Central memory CD4-positive, alpha-beta T cell (primary cell): ENCODE measurements at places on chromosomes 4 and X.

GRCh38 chrX:112835019-112835418 lies 5.6 kb downstream of the AMOT start:
- no peak for DNase-seq

DNA sequence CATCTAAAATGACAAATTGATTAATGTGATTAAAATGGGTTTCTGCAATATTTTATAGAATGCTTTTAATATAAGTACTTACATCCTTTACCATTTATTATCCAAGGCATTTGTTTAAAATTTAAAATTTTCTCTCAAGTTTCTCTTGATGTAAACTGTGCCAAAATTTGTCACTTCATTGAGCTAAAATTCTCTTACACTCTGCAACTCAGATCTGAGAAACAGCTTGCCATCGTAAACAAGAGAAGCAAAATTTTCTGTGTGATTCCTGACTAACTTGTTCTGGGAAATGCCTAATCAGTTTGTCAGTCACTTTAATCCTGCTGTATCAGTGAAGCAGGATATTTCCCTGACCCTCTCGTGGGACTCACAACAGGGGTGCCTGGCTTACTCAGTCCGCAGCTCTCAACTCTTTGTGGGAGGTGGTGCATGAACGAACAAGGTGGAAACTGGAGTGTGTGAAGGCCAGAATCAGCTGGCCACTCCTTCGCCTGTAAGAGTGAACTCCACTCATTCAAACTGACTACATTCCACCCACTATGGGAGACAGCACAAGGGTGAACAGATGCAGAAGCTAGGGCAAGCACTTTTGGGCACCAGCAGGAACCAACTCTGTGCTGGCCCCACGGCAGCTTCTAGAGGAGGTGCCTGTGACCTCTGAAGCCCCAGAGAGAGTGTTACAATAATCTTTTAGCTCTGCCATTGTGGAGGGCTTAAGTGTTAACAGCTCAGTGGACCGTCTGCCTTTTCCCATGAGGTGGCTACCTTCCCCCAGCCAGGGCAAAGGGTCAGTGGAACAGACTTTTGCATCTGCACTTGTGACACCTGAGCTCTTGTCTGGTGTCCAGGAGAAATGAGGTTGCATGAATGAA lies 349.4 kb downstream of the FAT4 start:
- DNase-seq, result no peak

GRCh38 chr4:88107406-88108107 lies 50.9 kb downstream of the ABCG2 start:
- DNase-seq, result no peak

DNA sequence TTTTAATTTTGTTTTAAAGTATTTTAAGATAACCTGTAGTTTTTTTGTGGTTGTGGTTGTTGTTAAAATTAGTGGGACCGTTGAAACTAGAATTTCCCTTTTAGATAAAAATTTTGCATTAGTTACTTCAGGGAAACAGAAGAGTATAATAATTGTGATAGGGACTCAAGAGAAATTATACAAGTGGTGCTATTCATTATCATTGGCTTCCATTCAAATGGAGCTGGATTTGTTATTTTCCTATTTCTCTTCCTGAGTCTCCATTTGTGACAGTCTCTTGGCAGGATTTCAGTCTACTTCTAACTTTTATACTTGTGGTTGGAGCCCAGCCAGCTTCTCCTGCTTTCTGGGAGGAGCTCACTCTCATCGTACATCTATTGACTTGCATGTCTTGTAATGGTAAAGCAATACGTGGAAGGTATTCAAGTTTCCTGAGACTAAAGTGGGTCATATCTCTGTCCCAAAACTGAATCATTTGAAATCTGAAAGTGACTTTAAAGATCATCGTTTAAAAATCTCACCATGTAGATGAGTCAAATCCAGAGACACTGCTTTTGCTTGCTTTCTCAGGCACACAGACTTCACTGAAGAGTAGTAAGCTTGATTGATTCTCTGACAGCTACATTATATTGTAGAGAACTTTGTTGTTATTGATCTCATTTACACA lies 155.8 kb downstream of the RPA4 start:
- DNase-seq, result no peak

- DNase-seq, result no peak
Observed at GRCh38 chr4:64718091-64718490, 308.8 kb upstream of the TECRL start.

DNA sequence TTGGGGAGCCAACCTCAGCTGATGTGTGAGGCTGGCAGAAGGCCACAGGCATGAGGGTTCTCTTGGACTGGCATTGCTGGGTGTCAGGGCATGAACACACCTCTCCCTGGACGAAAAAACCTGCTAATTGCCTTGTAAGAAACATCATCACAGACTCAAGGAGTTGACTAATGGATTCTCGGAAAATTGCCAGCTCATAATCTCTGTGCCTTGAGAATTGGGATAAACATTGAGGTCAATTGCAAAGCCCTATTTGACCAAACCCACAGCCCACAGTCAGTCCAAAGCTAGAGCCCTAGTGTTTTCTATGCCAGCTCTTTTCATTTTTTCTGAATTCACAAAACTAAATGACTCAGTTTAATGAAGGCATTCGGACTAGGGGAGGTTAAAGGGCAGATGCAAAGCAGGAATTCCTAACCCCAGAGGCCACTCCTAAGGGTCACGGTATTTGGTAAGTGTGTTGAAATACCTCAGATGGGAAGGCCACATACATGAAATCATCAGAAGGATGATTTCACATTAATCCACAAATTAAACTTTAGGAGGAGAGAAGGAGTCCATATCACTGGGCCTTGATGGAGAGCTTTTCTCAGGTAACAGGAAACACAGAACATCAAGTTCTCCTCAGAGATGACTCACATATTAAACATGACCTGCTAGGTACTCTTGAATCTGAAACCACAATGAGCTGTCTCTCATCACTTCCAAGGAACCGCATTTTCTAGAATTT lies 39.0 kb upstream of the RASL11B start:
- no peak for DNase-seq

- no peak for DNase-seq
Observed at GRCh38 chr4:121278811-121279368, 101.9 kb downstream of the QRFPR start.

DNA sequence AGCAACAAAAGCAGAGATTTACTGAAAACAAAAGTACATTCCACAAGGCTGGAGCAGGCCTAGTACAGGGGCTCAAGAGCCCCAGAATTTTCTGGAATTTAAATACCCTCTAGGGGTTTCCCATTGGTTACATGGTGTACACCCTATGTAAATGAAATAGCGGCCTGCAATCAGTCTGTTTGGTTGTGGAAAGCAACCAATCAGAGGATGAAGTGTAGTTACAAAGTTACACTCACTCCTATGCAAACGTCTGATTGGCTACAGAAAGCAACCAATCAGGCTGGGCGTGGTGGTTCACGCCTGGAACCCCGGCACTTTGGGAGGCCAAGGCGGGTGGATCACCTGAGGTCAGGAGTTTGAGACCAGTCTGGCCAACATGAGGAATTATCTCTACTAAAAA lies 13.8 kb upstream of the TXLNG start:
- no peak for DNase-seq
